ENCODE measurements at places on chromosomes 2 and 18. TPM values are rescaled to one million over a fixed set of nuclear protein-coding genes. Genes with fewer than 3 reads are reported as not detected.

KCNG2 gene
- 0.43 TPM for total RNA-seq

MYO1B gene
- total RNA-seq, result 55.7 TPM

GAD1 gene
- total RNA-seq, result 0.52 TPM

AMER3 gene
- not detected for total RNA-seq

NHEJ1 gene
- 17.4 TPM for total RNA-seq

TCF23 gene
- total RNA-seq, result not detected

EML4 gene
- 31.1 TPM for total RNA-seq

SNED1 gene
- total RNA-seq, result 17.9 TPM

Data from dermis lymphatic vessel endothelial cell (primary cell).